HS-27A (cell line): ENCODE measurements at places on chromosomes 6 and 20.

DNA sequence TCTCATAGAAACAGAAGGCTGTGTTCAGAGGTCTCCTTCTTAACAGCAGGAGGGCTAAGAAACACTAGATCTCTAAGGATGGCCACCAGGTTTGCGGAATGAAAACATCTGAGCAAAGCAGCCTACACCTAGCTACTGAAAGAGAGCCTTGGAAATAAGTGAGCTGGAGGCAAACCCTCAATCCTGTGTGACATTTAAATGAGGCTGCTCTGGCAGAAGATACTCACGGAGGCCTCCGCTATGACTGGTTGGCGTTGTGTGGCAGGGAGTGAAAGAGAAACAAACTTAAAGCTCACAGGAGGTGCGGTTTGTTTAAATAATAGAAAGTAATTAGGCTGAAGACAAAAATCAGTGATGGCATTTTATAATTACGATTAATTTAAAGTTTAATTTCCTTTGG lies 162.0 kb upstream of the RNF217 start:
- DNase-seq, result no peak

DNA sequence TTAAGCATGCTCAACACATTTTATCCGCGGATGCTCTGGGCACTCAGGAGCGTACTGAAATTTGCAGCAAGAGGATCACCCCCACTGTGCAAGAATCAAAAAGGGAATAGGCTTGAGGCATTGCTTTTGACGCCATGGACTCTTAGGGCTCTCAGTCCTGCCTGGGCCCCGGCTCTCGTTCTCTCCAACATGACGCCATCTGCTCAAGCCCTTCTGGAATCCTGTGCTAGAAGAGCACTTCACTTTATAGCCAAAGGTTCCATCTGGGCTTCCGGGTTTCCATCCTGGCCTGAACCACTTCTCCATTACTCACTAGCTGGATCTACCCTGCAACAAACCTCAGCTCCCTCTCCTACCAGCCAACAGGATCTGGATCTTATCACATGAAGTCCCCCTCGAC lies 105.3 kb downstream of the FOXF2 start:
- no peak for DNase-seq

- DNase-seq, result no peak
Measured at GRCh38 chr20:21613512-21613911, 92.0 kb upstream of the PAX1 start.

DNA sequence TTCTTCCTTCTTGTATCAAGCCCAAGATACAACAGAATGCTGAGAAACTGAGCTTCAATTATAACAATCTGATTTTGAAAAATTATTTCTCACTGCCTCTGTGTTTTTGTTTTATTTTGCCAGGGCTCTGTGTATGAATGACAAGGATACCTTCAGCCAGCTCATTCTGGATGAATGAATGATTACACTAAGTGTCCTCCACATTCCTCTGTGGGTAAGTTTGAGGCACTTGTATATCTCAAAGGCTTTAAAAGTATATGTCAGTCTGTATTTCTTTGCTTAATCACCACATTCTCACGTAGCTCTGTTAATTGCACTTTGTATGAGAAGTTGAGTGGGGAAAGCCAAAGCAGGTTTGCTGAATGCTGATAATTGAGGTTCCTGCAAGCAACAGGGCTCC lies 95.1 kb downstream of the TIAM2 start:
- DNase-seq, result no peak

DNA sequence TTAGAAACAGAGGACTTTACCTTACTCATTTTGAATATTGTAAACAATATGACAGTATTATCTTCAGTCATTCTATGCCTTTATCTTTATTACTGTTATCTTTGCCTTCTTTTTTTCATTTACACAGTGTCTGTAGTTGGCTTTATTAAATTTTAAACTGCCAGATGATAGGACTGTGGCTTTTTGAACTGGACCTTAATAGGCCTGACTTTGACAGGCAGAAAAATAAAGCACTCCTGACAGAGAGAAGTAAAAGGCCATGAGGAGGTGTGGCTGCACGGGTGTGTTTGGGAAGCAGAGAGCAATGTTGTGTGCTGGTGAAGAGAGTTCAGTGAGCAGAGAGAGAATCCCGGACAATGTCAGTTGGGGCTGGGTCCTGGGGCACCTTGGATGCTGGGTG lies 7.8 kb downstream of the TRIM40 start:
- no peak for DNase-seq

DNA sequence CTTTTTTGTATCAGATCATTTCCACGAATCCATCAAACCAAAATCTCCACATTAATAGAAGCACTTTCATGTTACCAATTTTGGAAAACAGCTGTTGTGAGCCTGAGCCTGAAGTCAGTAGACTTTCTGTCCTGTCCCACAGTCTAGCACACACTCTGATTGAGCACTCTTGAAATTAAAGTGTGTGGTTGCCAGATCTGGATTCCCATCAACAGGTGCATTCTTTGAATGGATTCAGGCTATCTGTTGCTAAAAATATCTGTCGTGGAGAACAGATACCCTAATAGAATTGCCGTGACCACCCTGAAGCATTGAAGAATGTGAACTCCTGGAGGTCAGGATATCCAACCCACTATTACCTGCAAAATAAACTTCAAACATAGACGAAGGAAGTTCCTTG lies 73.3 kb downstream of the TFAP2A start:
- no peak for DNase-seq

DNA sequence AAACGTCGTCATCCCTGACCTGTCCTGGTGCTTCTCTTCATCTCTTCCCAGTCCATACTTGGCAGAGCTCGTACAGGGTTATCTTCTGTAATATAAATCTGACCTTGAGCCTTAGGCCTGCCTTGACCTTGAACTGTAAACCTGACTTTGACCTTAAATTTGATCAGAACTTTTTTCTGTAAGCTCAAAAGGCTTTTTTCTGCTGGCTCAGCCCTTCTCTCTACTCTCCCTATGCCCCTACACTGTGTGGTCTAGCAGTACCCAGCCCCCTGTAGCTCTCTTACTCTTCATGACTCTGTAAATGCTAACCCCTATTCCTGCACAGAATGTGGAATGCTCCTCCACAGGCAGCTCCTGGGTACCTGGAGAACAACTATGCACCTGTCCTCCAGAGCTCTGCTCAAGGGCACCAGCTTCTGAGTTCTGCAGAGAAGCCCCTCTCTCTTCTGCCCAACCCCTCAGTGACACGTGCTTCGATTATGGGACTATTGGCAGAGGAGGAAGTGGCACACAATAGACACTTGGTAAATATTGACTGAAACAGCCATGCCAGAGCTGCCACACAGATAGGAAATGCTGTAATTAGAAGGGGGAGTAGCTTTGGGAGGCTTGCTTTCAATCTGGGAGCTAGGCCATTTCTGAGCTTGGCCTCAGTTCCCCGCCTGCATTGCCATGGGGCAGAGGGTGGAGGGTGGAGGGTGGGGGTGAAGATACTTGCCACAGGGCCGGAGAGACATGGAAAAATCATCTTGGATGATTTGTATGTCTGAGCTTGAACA lies 15.4 kb downstream of the SNPH start:
- DNase-seq, result no peak

- no peak for DNase-seq
Measured at GRCh38 chr6:103344554-103345163, 1515.1 kb downstream of the HACE1 start.
